Fibroblast of villous mesenchyme (primary cell): ENCODE measurements at places on chromosomes 1 and 21.

DNA sequence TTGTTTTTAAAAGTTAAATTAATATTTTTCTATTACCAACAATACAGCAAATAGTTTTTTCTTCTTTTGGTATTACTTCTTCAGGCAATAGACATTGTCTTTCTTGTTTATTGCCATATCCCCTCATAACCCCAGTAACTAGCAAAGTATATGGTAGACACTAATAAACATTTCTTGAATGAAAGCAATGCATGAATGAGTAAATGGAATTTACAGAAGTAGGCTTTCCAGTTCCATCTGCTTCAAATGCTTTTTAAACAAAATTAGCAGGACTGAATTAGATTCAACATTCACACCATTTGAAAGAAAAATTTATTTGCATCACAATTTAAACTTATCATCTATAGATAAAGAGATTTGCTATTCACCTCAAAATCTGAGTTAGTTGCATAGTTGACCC, 5.6 kb upstream of the DR1 start:
- DNase-seq: no peak

- DNase-seq: no peak
Observed at GRCh38 chr1:41740630-41741239, 178.0 kb downstream of the HIVEP3 start.

GRCh38 chr1:69568421-69569174, 876 bp downstream of the LRRC7 start:
- no peak for DNase-seq

- no peak for DNase-seq
Observed at GRCh38 chr1:31739346-31739745, 24.8 kb downstream of the ADGRB2 start.

GRCh38 chr1:223704921-223705878, 7.1 kb upstream of the CAPN2 start:
- peak; percentile 45 for DNase-seq

DNA sequence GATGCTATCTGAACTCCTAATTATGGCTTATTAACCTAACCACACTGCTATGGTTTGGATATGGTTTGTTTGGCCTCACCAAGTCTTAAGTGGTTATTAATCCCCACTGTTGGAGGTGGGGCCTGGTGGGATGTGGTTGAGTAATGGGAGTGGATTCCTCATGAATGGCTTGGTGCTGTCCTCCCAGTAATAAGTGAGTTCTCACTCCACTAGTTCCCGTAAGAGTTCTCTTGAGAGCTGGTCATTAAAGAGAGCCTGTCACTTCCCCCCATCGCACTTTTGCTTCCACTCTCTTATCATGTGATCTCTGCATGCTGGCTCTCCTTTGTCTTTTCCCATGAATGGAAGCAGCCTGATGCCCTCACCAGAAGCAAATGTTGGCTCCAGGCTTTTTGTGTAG, 328.8 kb downstream of the PLA2G4A start:
- peak; percentile 2 for DNase-seq

DNA sequence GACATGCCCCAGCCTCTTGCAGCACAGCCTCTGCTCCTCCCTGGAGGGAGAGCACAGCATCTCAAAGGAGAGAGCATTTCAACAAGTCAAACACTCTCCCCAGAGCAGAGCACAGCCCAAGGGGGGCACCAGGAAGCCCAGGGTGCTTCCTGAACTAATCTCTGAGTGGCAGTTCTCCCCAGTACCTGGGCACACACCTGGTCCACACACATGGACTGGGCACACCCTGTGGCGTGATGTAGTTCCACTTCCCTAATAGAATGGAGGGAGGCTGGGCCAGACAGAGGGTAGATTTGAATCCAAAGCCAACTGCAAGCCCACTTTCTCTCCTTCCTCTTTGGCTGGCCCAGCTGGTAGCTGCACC, 55.5 kb downstream of the CD46 start:
- no peak for DNase-seq

DNA sequence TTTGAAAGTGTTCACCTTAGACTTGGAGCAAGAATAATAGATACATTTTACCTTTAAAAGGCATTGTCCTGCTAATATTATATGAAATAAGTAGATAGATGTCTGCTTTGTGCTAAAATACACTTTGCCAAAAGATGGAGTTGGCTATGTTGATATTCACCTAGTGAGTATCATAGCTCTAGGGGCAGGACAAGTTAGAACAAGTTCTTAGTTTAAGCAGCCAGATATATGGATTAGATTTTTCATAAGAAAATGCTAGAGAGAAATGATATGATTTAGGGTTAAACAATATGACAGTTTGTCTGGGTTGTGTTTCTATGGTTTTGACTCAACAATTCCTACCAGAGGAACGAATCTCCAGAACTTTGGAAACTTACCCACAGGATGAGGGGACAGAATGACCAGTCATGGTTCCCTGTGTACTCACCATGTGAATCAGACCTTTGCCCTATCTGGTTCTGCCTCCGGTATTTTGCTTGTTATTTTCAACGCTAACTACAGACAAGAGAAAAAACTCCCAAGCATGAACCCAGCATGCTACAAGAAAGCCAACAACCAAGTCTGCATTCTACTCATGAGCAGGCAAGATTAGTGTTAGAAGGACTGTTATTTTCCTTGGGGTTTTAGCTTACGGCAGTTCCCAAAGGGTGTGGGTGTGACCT, 1.7 kb downstream of the F5 start:
- no peak for DNase-seq

DNA sequence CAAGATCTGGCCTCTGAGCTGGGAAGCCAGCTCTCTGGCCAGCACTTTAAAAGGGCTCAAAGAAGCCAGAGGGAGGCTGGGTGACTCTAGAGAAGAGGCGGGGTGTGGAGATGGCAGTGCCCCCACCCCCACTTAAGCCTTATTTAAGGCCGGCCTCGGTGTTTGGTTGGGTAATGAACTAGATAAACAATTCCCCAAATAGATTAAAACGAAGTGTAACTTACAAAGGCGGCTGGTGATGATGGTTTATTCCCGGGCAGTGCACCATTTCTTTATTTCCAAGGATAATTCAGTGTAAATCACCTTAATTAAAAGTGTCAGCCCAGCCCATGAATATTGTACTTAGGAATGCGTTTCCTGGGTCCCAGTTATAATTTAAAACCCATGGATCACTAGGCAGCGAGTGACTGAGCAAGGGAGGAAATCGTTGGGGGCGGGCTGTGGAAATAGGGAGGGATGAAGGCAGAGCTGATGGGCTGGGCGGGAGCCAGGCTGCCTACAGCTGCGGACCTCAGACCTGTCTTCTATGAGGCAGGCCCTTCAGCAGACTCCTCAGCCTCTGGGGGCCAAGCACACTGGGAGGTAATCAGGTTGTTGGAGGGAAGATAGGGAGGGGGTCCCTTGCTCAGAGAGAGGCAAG, 54.9 kb downstream of the TMEM53 start:
- DNase-seq: peak; percentile 26

- peak; percentile 32 for DNase-seq
Observed at GRCh38 chr1:243568793-243569192, 281.2 kb downstream of the AKT3 start.

DNA sequence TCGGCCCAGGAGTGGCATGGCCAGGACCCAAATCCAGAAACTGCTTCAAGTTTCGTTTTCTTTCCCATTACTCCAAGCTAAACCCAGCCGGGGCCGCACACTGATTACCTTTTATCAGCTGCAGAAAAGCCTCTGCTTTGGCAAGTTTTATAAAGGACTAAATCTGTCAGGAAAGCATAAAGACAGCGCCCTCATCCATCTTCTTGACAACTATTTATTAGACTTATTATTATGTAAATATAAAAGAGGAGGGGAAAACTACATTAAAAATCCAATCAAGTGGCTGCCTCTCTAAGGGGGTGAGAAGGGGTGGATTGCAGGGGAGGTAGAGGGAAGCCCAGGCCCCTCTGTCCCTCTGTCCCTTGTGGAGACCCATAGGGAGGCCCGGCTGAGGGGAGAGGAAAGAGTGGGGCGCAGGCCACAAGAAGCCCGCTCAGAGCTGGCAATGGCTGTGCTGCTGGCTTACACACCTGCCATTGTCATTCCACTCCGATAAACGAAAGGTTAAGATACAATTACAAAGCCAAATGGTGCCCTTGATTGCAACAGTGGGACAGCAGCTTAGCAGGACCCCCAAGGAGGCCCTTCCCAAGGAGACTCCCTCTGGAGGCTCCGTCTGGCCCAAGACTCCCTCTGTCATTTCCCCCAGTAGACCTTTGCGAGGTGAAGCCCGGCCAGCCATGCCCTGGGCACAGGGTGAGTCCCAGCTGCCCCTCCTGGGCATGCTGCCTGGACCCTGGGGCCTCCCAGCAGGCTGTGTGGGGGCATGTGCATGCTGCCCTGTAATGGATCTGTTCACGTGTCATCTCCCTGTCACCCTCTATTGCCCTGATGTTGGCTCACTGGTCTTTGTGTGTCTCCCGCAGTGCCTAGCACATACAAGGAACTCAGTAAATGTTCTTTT, 45.4 kb downstream of the KCND3 start:
- no peak for DNase-seq

DNA sequence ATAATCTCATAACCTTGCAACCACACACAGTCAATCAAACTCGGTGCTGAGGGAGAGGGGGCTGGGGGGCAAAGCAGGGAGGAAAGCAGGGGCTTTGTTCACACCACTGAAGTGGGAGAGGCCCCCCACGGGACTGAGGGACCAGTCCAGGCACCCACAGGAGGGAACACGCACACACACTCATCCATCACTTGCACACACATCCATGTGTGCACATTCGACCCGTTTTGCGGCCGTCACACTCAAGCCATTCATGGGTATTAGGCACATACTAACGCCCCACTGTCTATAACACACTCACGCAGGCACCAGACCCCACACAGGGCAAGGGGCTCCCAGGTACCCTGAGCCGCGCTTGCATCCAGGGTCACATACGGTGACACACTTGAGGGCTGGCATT, 14.0 kb downstream of the EFNA3 start:
- no peak for DNase-seq

DNA sequence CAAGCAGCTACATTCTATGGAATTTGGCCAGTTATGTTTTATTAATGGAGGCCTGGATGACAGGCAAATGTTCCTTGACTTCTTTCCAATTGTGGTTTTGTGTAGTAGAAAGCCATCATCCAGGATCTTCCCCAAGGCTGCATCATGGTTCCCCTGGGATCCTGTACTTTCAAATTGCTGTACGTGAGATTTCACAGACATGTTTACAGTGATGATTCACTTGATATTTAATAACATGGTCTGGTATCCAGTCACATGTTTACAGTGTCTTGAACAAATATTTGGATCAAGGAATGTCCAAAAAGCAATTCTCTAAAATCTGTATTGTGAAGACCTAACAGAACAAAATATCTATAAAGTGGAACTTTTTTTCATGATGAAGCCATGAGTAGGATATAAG, 68.3 kb upstream of the ST6GALNAC3 start:
- peak; percentile 88 for DNase-seq

- peak; percentile 18 for DNase-seq
Observed at GRCh38 chr1:213094446-213094845, 43.4 kb downstream of the RPS6KC1 start.

DNA sequence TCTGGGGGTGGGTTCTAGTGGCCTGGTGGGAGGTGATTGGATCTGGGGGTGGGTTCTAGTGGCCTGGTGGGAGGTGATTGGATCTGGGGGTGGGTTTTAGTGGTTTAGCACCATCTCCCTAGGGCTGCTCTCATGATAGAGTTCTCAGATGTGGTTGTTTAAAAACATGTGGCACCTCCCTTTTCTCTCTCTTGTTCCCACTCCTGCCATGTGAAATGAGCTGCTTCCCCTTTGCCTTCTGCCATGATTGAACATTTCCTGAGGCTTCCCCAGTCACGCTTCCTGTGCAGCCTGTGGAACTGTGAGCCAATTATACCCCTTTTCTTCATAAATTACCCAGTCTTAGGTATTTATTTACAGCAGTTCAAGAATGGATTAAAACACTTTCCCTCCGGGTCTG, 327.3 kb upstream of the AJAP1 start:
- DNase-seq: no peak
